H4 (cell line): ENCODE measurements at places on chromosomes 13 and 19.

DNA sequence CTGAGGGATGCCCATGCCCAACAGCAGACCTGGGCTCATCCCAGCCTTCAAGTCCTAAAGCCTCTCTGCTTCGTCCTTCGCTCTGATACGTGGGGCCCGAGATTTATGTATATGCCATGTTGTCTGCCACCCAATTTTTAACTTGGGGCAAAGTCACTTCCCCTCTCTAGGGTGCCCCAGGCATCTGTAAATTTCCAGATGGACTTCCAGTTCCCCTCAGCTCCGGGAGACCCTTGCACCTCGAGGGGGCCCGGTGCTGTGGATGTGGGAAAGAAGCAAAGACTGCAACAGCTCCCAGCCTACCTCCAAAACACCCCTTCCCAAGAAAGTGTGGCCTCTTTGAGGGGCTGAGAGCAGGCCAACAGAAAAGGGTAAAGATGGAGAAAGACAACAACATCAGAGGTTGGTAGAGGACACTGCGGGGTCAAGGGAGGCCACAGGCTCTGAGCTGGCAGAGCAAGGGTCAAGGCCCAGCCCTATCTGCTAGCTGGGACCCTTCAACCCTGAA lies 97.4 kb downstream of the STK24 start:
- no peak for DNase-seq

GRCh38 chr19:38514812-38515633 lies 81.5 kb downstream of the RYR1 start:
- peak; percentile 67 for DNase-seq

GRCh38 chr13:76225815-76226489 lies 589.8 kb downstream of the LMO7 start:
- DNase-seq: no peak

- no peak for DNase-seq
Observed at GRCh38 chr13:99656844-99657381, 155.6 kb downstream of the TM9SF2 start.

- DNase-seq: no peak
Observed at GRCh38 chr19:3984584-3984907, 717 bp downstream of the EEF2 start.

DNA sequence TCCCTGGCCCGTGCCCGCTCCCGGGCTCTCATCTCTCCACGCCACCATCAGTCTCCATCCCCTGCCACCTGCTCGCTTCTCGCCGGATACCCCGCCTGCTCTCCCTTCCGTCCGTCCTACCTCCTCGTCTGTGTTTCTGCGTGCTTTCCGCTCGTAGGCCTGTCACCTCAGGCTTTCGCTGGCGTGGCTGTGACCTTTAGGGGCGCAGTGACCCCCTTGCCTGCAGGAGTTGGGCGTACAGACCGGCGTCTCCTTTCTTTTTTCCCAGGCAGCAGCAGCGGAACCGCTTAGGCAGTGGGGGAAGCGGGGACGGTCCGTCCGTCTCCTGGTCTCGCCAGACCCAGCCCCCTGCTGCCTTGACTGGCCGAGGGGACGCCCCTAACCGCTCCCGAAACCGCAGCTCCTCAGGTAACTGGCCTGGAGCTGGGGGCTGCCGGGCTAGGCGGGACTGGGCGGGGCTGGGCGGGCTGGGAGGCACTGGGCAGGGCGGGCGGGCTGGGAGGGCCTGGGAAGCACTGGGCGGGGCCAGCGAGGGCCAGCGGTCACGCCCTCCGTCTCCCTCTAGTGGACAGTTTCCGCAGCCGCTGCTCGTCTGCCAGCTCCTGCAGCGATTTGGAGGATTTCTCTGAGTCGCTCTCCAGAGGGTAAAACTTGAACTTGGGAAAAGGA lies 6.3 kb downstream of the PGLYRP1 start:
- DNase-seq: peak; percentile 39

GRCh38 chr13:93268327-93269028 lies 41.9 kb downstream of the GPC6 start:
- no peak for DNase-seq

- DNase-seq: no peak
Observed at GRCh38 chr13:48159826-48160225, 64.9 kb upstream of the MED4 start.

- no peak for DNase-seq
Observed at GRCh38 chr19:56159009-56159559, 16.7 kb upstream of the GALP start.

DNA sequence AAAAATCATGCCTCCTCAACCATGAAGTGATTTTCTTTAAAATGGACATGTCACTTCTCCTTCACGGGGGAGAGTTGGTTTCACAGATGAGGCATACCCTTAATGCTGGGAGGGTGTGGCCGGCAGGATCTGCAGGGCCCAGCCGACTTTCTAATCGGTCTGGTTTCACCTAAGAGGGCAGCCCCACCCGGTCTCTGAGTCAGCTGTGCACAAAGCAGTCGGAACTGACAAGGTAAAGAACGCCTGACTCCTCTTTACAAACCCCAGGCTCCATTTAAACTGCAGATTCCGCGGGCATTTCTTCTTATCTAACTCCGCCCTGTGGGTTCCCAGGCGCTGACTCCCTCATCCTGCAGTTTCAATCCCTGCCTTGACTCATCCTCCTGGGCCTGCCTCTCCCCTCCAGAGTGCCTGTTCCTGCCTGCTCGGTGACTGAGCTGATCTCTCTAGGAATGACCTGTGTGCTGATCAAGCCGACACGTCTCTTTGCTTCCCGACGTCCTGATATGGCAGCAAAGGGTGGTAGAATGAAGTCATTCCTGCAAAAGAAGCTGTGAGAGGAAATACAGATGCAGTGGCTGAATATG lies 63.4 kb downstream of the EFNB2 start:
- peak; percentile 57 for DNase-seq

GRCh38 chr13:62887046-62887445 lies 1471.4 kb upstream of the PCDH20 start:
- DNase-seq: no peak

GRCh38 chr13:32048816-32049215 lies 17.2 kb downstream of the FRY start:
- peak; percentile 6 for DNase-seq

- DNase-seq: no peak
Observed at GRCh38 chr19:19256072-19256969, 16.8 kb downstream of the TM6SF2 start.

- DNase-seq: peak; percentile 68
Observed at GRCh38 chr13:73055813-73056564, 2.8 kb upstream of the KLF5 start.

GRCh38 chr13:111115965-111116521 lies 933 bp downstream of the ARHGEF7 start:
- no peak for DNase-seq

DNA sequence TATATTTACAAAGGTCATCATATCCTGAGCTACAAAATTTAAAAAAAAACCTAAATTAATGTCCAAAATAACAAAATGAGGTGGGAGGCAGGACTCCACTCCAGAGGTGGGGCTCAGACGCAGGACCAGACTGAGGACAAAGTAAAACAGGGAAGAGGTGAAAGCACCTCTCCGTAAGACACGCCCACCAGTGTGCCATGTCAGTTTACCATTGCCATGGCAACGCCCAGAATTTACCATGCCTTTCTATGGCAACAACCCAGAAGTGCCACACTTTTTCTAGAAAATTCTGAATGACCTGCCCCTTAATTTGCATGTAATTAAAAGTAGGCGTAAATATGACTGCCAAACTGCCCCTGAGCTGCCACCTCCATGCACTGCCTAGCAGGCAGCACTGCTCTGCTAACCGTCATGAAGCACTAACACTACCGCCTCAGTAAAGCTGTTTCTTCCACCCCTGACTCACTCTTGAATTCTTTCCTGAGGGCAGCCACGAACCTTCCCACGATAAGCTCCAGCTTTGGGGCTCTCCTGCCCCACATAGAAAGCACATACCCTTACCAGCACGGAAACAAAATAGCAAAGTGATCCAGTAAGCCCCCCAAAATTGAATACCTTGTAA lies 22.3 kb upstream of the PDCD5 start:
- DNase-seq: no peak

- no peak for DNase-seq
Observed at GRCh38 chr19:41563854-41564514, 12.0 kb upstream of the CEACAM21 start.

GRCh38 chr13:110237875-110238817 lies 68.8 kb downstream of the COL4A1 start:
- no peak for DNase-seq

DNA sequence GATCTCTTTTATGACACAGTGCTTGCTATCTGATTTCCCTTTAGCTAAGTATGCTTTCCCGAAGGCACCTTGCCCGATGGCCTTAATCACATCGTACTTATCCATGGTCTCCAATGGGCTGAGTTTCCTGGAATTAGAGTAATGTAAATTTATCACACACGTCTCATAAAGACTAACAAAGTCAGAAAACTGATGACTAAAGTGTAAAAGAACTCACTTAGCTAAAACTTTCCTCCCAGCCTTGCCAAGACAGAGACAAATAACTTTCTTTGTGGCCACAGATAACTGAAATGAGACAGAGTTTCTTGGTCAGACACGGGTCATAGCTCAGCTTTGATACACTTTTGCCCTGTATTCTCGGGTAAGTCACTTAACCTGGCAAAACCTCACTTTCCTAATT lies 1.5 kb downstream of the NEK5 start:
- no peak for DNase-seq

DNA sequence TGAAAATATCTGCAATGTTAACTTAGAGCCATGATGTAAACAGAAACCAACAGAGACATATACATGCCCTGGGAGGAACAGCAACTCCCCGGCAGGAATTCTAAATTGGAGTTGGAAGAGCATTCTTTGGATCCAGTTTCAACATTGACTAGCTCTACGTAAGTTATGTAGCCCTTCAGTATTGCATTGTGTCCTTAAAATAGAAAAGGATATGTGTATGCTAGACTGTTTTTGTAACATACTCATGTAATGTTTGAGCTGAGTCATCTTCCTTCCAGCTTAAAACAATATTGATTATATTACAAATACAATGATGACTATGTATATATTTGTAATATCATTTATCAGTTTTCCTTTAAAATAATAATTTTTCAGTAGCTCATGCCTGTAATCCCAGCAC lies 1422.2 kb upstream of the PCDH20 start:
- no peak for DNase-seq

DNA sequence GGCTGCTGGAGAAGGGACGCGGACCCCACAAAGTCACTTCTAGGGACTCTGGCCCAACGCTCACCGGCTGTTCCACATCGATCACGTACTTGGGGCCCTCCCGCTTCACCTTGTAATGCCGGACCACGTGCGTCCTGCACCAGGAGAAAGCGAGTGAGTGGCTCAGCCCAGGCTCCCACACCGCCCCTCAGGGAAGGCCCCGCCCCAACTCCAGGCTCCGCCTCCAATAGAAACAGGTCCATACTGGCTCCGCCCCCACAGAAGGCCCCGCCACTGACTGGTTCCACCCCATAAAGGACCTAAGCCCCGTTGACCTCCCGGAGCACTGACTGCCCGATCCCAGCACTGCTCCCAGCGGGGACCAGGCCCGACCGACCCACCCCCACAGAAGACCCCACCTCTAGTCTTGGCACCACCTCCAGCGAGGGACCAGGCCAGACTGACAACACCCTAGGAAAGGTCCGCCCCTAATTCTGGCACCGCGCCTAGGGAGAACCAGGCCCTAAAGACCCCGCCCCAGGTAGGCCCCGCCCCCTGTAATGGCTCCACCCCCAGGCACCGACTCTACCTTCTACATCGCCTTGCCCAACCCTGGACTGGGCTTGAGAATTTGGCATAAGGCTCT lies 11.3 kb downstream of the STAP2 start:
- DNase-seq: no peak

GRCh38 chr19:7863157-7863970 lies 10.8 kb downstream of the PRR36 start:
- no peak for DNase-seq

DNA sequence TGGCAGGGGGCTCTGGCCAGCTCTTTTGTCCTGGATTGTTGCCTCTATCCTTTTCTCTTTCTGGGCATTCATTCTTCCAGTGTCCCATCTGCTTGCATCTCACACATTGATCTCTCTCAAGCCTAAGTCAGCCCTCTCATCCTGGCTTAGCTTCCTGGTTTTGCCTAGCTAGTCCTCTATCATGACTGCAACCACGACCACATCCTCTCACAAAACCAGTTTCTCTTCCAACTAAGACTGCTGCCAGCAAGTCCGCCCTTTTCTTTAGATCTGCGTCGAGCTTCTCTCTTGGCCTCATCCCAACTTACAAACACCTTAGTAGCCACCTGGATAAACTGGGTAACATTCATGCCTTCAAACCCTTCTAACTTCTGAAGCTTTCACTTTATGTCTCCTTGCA lies 212.2 kb upstream of the HTR2A start:
- no peak for DNase-seq

DNA sequence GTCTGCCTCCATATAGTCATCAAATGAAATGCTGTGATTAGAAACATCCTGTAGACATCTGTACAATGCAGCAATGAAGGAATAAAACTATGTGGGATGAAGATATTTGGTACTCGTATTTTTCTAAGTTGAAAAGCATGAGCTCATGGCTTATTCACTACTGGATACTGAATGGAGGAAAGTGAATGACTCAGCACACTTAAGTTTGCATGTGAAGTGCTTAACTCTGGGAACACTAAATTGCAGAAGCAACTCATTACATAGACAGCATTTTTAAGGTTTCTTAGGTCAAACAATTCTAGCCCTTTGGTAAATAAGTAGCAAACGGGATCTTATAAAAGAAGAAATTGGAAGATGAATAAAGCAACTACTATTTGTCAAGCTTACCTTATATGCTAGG lies 429.0 kb upstream of the MIR17HG start:
- DNase-seq: peak; percentile 43

DNA sequence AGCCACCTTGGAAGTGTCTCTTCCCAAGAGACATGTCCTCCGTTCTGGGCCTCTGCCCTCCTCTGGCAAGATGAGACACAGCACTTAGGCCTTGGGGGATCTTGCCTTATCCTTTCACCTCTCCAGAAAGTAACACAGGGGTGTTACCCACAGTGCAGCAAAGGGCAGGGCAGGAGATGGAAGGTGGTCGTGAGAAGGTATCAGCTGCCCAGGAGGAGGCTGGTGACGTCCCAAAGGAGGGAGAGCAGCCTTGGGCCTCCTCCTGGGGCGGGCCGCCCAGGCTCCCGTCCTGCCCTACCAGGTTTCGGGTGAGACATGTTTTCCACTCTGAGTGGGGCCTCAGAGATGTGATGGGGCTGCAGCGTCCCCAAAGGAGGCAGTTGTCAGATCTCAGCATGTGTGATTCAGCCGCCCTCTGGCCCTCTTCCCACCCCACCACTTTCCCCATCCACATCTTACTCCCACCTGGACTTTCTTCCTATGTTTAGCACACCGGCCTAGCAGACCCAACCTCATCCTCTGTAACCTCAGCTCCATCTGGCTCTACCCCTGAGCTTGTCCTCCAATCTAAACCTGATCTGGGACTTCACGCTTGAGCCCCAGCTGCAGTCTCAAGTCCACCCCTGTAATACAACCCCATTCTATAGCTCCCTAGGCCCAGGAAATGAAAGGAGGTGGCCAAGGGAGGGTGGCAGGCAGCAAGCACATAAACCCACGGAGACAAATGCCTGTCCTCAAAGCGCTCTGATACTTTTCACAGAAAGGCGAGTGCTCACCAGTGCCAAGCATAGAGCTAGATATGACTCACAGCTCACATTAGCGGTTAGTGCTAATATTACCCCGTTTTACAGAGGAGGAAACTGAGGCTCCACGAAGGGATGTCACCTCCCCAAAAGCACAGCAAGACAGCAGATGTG lies 9.3 kb downstream of the POU2F2 start:
- no peak for DNase-seq
